Stimulated activated CD8-positive, alpha-beta memory T cell treated with anti-CD3 and anti-CD28 coated beads, Interleukin-15, amount 100 ng/mL, for 48 hours (primary cell): ENCODE measurements at places on chromosomes 16 and 17.

DNA sequence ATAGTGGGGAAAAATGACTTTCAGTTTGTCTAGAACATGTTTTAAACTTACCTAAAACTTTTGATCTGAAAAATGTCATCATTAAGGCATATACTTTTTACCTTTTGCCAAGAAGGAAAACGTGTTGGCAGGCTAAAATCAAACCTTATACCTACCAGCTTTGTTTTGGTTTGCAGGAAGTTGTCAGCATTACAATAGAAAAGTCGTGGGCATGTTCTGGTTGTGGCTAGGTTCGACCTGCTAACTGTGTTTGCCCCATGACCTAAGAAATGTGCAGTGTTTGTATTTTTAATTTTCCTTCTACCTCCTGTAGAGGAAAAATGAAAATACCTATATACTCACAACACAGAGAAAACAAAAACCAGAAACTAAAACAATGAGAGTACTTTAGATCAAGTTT is 13.0 kb downstream of the SKAP1 start:
- no peak for DNase-seq

- DNase-seq: no peak
Measured at GRCh38 chr17:75900691-75901533, 3.8 kb downstream of the MRPL38 start.

DNA sequence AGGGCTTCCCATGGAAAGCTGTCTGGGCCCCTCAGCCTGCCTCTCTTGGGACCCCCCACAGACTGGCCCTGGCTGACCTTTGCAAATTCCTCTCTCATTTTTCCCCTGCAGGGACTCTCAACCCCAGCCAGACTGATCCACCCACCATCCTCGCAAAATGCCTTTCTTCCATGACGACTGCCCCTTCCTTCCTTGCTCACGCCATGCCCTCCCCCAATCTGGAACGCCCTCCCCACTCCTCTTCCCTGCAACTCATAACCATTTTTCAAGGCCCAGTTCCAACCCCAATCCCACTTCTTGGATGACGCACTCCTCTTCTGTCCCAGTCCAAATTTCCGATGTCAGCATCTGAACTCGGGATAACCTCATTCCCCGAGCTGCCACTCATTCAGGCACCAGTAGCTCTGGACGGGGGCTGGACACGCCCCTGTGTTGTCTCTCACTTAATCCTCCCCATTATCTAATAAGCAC is 1.3 kb upstream of the DNAI2 start:
- no peak for DNase-seq

GRCh38 chr16:11356573-11357331 is 11.5 kb downstream of the RMI2 start:
- DNase-seq: no peak

DNA sequence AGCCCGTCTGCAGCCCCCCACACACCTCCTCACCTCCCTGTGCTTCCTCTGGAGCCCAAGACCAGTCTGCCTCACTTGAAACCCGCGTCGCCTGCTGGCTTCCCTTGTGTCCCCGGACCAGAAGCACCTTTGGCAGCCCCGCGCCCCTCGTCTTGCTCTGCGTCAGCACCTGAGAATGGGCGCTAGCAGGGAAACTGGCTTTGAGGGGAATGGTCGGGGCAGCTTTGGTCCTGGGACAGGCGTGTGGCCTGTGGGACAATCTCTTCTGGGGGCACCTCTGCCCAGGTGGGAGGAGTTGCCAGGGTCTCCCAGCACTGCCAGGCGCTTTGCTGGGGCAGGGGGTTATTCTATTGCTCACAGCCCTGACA is 3.6 kb upstream of the MAFG start:
- DNase-seq: no peak

- DNase-seq: no peak
Measured at GRCh38 chr17:74130841-74131240, 72.6 kb upstream of the RPL38 start.

GRCh38 chr16:74446866-74447265 is 25.6 kb upstream of the CLEC18B start:
- DNase-seq: no peak

GRCh38 chr17:28178800-28179199 is 136.3 kb downstream of the NLK start:
- no peak for DNase-seq

DNA sequence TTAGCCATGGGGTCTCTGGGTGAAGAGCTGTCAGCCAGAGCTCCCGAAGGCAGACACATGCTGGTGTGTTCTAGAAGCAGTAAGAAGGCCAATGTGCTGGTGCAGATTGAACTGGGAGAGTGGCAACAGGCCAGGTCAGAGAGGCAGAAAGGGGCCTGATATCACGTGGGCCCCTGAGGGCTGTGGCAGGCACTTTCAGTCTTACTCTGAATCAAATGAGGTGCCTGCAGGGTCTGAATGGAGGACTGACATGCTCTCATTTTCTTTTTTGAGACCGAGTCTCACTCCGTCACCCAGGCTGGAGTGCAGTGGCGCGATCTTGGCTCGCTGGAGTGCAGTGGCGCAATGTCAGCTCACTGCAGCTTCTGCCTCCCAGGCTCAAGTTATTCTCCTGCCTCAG is 293.8 kb downstream of the ABCC12 start:
- DNase-seq: no peak

DNA sequence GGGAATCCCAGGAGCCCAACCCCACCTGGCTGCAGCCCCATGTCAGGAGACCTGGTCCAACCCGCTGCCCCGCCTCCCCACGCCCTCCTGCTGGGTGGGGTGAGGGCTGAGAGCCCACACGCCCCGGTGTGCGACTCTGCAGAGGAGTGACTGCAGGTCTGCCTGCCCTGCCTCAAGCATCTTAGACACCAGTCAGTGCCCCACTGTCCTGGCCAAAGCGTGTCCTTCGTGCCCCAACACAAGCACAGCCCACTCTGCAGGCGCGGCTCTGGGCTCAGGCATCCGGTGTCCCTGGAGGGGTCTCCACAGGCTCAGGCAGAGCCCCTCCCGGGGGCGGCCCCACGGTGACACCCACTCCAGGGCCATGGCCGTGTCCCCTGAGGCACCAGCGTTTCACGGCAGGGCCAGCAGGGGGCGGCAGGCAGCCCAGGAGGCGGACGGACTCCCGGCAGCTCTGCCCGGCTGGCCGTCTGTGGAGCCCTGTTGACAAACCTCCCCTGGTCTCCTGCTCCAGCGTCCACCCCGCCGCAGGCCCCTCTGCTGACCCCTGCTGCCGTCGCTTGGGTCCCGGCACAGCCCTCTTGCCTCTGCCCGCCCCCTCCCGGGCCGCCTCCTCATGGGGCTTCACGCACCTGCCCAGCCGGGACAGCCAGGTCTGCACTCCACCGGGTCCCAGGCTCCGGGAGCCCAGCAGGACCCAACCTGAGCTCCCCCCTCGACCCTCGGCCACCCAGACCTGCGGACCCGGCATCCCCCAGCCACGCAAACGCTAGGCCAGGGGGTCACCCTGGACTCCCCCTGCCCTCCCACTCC is 8.6 kb upstream of the UBE2I start:
- peak; percentile 59 for DNase-seq

DNA sequence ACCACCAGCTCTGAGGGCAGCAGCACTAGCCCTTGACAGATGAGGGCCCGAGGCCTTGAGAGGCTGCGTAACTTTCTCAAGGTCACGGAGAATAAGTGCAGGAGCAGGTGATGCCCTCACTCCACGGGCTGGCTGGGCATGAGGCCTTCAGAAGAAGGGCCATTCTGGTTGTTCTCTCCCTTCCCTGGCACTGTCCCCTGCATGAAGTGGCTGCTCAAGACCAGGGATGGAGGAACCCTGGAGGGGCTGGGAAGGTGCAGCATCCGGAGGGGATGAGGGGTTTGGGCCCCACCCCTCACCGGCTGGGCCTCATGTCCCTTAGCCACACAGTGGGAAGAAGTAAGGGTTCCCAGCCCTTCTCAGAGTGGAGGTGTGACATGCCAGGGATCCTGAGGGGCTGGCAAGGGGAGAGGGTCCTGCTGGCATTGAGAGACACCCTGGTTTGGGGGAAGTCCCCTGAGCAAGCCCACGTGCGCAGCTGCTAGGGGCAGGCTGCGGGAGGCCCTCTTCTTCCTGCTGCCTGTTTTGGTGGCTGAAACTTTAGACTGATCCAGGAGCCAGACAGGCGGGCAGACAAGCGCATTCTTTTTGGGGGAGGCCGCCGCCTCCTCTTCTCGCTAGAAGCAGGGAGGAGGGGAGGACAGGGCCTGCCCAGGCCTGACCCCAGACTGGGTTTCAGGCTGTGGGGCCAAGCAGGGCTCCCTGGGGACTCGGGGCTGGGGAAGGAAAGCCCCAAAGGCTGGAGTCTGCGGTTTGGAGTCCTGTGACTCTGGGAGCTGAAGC is 74.0 kb downstream of the N4BP1 start:
- no peak for DNase-seq

DNA sequence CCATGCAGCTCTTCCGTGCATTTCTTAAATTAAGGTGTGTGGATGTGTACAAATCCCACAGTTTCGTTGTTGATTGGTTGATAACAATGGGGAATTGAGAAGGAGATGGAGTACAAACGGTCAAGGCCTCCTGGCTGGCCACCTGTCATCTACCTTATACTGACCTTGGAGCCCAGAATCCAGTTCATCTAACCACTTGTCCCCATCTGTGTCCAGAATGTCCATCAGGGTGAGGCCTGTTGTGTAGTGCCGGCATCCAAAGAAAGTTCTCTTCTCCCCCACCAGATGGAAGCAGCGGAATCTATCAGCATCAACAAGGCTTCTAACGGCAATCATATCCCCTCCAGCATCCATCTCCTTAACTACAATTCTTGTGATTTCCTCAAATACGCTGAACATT is 1.5 kb downstream of the GSDMB start:
- DNase-seq: no peak

- no peak for DNase-seq
Measured at GRCh38 chr17:57781386-57782061, 36.4 kb upstream of the CCDC182 start.

- no peak for DNase-seq
Measured at GRCh38 chr16:30882429-30883310, 11.2 kb downstream of the BCL7C start.

GRCh38 chr16:86222547-86222946 is 287.8 kb upstream of the FOXF1 start:
- DNase-seq: no peak

GRCh38 chr17:36885153-36885735 is 52.0 kb upstream of the LHX1 start:
- DNase-seq: no peak

DNA sequence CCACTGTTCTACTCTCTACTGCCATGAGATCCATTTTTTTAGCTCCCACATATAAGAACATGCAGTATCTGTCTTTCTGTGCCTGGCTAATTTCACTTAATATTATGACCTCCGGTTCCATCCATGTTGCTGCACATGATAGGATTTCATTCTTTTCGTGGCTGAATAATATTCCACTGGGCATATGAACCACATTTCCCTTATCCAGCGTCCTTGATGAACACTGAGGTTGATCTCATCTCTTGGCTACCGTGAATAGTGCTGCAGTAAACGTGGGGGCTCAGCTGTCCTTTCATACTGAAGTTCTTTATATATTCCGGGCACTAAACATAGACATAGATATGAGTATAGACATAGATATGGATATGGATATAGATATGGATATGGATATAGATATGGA is 109.3 kb upstream of the TNRC6C start:
- no peak for DNase-seq

DNA sequence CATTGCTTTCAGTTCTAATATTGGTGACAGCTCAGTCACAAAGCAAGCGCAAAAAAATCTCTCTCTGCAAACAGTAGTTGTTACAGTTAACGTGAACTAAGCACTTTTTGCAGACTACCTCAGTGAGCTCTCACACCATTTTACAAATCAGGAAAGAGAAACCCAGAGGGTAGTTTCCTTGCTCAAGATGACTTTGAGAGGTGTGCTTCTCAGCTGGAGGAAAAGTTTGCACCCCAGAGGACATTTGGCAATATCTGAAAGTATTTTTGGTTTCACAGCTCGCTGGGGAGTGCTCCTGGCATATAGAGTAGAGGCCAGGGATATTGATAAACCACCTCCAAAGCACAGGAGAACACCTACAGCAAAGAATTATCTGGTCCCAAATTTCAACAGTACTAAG is 741.1 kb upstream of the EEF2KMT start:
- no peak for DNase-seq

DNA sequence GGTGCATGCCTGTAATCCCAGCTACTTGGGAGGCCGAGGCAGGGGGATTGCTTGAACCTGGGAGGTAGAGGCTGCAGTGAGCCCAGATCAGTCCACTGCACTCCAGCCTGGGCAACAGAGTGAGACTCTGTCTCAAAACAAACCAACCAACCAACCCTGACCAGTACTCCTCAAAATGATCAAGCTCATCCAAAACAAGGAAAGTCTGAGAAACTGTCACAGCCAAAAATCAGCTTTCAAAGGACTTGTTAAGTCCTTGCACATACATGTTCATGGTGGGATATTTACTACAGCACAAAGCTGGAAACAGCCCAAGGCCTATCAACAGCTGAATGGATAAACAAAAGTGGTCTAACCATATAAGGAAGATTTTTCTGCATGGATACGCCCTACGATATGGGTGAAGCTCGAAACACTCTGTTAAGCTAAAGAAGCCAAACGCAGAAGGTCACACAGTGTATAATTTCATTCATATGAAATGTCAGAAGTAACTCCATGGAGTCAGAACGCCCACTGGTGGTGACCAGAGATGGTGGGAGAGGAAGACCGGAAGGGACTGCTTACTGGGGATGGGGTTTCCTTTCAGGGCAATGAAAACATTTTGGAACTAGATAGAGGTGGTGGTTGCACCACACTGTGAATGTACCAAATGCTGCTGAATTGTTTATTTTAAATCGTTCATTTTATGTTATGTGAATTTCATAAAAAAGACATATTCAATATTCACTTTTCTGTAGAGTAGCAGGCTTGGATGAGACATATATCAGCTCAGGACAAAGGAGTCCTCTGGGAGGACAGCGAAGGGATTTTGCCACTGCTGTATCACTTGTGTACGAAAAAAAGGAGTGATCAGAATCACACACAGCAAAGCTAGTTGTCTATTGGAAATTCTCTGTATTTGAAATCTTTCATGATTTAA is 17.7 kb downstream of the CCL17 start:
- no peak for DNase-seq

GRCh38 chr17:80726558-80727408 is 182.1 kb downstream of the RPTOR start:
- DNase-seq: no peak

DNA sequence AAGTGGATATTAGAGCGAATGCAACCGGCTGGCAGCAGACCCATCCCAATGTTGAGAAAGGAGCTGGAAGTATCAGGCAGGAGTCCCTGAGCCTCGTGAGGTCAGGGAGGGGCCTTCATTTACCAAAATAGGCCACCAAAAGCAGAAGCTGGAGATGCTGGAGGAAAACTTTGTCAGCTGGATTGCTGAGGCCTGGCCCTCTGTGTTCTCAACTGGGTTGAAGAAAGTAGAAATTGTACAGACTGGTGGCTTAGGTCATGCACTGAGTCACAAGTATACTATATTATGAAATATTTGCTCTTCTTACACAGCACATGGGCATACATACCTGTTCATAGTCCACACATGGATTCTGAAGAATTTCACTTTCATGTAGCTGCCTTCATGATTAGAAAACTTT is 23.2 kb upstream of the TEKT3 start:
- DNase-seq: no peak

GRCh38 chr17:16877099-16877498 is 94.8 kb downstream of the TNFRSF13B start:
- DNase-seq: no peak

- no peak for DNase-seq
Measured at GRCh38 chr17:47843391-47843730, 2.3 kb upstream of the SCRN2 start.

- DNase-seq: no peak
Measured at GRCh38 chr17:57493625-57494024, 237.3 kb downstream of the MSI2 start.

- DNase-seq: no peak
Measured at GRCh38 chr17:82963104-82963950, 116.1 kb upstream of the METRNL start.

GRCh38 chr16:11793840-11794239 is 3.2 kb downstream of the ZC3H7A start:
- no peak for DNase-seq
